Caudate nucleus (tissue), 63 donors: ENCODE measurements at places on chromosomes 5 and 9.

- no peak for DNase-seq
Observed at GRCh38 chr5:170832241-170832640, 29.6 kb upstream of the RANBP17 start.

DNA sequence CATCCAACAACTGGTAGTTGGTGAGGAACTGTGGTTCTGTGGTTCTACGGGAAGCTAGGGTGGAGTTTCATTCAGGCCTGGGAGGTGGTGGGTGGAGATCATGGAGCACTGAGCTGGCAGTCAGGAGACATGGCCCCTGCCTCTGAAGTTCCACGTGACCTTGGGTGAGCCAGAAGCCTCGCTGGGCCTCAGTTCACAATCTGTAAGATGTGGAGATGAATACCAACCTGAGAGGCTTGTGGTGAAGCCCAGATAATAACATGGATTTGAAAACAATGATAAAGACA lies 177.9 kb downstream of the MACROH2A1 start:
- DNase-seq, result no peak

DNA sequence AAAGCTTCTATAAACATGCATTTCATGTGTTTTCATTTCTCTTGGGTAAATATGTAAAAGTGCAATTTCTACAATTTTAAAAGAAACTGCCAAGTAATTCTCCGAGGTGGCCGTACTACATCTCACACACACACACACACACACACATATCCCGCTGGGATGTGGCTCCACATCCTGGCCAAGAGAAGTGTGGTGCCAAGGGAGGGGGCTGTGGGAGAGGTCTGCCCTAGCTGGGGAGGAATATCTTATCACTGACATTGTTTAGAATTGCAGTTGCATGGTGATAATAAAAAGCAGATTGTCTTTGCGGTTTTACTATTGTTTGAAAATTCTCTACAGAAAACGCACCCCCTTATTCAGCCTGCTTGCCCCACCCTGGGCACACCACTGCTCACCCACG lies 558.4 kb downstream of the BNC2 start:
- DNase-seq, result no peak

DNA sequence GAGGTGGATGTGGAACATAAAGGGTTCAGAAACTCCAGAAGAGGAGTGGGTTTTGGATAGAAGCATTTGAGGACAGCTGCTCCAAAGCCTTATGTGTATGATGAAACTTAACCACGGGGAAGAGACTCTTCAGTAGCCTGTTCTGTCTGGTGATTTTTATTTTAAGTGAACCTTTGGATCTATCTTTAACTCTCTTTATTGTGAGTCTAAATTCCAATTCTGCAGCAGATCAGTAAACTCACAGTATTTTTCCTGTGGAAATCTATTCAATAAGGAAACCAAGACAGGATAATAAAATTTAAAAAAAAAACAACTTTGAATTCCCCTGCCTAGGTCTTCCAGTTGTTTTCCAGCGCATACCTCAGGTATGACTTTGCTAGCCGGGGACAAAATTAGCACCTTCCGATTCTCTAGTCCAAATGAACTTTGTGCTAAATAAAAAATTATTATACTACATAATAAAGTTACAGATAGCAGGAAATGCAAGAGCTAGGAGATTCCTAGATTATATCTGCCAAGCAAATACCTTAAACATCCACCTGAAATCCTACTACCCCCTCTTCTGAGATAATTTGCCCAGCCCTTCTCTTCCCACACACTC lies 101.9 kb downstream of the NLN start:
- no peak for DNase-seq

- no peak for DNase-seq
Observed at GRCh38 chr9:71879644-71880174, 31.3 kb downstream of the ABHD17B start.
